H1 (cell line): ENCODE measurements at places on chromosomes 1 and 21. TPM values are rescaled to one million over a fixed set of nuclear protein-coding genes. Genes with fewer than 3 reads are reported as not detected.

MAP3K21 gene
- 21.3 and 21.8 TPM in 2 replicates for total RNA-seq

- no peak for DNase-seq
These were observed 400.1 kb downstream of the NEGR1 start for GRCh38 chr1:71882226-71882625.

DNA sequence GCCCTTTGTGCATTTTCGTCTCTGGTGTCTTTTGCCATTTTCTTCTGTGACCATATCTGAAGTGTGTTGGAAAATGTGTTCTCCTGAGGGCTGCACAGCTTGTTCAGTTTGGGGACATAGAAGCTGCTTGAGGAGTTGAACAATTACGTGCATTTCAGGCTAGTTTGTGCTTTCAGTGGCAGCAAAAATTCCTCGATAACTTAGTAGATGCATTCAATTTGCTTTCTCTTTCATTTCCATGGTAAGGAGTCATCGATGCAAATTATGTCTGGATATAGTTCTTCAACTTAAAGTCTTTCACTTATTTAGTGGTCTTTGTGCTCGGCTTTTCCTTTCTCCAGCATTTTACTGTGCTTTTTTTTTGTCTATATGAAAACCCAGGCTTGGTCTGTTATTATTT is 441.5 kb downstream of the PLA2G4A start:
- DNase-seq: no peak

DNA sequence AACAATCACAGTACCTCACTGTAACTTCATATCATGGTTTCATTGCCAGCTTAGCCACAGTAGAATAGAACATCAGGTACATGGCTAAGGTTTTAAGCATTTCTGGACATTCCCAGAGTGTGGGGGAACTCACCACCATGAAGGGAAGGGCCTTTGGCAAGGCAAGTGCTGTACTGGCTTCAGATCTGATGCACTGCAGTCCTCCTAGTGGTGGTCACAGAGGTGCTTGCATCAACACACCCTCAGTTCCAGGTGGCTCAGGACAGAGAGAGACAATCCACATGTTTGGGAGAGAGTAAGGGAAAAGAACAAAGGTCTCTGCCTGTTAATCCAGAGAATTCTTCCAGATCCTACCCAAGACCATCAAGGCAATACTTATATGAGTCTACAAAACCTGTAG is 528.4 kb upstream of the RGS18 start:
- DNase-seq: no peak

DNA sequence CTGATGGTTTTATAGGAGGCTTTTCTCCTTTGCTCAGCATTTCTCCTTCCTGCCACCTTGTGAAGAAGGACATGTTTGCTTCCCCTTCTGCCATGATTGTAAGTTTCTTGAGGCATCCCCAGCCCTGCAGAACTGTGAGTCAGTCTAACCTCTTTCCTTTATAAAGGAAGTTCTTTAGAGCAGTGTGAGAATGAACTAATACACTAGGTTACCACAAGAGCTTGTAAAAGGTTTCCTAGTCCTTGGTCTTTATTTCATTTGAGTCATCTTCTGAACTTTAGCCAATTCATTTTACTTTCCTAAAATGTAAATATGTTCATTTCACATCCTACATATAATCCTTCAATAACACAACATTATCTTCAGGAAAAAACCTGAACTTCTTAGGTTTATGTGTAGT is 365.3 kb downstream of the HHIPL2 start:
- no peak for DNase-seq

DNA sequence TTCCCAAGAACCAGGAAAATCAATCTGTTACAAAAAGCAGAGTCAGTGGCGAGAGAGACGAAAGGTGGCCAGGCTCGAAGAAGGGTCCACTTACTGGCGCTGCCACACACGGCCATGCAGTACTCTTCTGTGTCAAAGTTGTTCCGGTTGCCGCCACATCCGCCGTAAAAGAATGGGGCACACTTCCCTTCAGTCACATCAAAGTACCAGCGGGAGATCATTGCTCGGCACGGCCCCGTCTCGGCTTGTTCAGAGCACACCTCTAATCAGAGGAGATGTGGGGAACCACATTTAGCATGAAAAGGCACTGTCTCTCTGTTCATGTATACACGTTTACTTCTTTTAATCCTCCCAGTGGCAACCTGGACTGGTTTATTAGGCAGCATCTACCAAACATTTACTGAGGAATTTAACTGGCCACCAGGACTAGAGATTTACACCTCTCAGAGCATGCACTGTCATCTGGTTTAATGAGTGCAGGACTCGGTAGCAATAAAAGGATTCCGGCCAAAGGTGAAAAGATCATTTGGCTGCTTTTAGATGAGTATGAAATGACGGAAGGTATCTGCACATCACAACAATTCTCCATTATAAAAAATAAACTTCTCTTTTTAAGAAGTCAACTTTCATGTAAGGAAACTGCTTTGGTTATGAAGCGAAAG is 170.5 kb downstream of the APP start:
- no peak for DNase-seq

DNA sequence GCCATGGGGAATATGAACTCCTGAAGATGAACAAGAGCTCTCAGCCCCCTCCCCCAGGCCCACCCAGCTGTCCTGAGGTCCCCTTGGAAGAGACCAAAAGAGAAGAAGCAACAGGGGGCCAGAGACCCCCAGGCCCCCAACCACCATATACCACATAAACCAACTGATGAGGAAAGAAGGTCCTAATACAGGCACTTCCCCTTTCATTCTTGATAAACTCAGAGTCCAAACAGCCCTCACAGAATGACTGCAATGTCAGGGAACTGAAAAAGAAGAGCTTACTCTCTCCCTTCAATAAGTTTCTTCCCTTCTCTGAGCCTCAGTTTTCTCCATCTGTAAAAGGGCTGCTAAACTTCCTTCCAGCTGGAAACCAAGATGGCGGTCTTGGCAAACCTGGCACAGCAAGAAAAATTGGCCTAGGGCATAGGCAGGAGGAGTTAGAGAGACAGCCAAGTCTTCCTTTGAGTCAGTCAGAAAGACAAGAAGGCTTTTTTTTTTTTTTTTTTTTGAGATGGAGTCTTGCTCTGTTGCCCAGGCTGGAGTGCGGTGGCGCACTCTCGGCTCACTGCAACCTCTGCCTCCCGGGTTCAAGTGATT is 90.5 kb downstream of the VWA5B1 start:
- DNase-seq: no peak

DNA sequence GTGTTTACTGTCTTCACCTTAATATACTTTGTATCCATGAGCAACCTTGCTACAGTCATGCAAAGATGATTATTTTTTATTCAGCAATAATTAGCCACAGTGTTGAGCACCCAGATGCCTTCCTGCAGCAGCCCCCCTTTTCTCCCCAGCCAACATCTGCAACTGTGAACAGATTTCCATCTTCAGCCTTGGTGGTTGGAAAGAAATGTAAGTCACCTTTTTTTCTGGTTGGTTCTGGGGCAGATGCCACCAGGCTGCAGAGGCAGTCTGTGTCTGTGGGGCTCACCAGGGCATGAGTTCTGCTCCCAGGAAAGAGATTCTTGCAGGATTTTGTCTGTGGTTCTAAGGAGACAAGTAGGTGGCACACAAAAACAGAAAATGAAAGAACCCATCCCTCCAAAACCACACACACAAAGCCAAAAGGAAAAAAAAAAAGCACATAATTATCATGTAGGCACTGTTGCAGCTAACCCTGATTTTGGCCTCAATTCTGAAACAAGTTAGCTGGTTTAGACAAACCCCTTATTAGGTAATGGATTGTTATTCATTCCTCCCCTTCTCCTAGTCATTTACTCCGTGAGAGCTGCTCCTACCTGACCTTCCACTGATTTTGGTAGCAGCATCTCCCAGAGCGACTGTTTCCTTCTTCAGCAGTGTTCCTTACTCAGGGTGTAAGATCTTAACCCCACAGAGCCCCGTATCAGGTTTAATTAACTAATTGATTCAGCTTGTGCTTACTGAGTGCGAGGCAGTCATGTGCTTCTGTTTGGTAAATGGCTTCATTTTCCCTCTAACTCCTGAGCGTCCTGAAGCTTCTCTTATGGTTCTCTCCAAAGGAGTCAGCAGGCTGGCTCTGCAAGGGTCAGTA is 36.5 kb downstream of the GALNT2 start:
- DNase-seq: no peak

NBPF12 gene
- 6.7 and 7.2 TPM in 2 replicates for total RNA-seq

RPE65 gene
- total RNA-seq: not detected in 2 replicates

SUSD4 gene
- 3.2 and 3.9 TPM in 2 replicates for total RNA-seq

DNA sequence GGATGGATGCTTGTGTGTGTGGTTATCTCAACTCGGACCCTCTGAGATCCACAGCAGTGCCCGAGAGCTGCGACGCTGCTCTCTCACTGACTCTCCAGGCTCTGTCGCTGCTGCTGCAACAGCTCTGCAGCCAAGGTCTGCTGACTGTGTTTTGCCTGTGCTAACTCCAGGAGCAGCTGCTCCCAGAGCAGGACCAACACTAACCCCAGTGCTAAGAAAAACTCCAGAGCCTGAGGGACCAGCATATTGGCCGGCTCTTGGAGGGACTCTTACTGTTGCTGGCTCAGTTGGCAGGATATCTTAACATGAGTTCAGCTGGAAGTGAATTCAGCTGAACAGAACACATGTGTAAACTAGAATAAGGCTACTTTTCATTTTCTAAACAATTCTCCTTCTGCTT is 4.4 kb downstream of the LCE2C start:
- no peak for DNase-seq

DNA sequence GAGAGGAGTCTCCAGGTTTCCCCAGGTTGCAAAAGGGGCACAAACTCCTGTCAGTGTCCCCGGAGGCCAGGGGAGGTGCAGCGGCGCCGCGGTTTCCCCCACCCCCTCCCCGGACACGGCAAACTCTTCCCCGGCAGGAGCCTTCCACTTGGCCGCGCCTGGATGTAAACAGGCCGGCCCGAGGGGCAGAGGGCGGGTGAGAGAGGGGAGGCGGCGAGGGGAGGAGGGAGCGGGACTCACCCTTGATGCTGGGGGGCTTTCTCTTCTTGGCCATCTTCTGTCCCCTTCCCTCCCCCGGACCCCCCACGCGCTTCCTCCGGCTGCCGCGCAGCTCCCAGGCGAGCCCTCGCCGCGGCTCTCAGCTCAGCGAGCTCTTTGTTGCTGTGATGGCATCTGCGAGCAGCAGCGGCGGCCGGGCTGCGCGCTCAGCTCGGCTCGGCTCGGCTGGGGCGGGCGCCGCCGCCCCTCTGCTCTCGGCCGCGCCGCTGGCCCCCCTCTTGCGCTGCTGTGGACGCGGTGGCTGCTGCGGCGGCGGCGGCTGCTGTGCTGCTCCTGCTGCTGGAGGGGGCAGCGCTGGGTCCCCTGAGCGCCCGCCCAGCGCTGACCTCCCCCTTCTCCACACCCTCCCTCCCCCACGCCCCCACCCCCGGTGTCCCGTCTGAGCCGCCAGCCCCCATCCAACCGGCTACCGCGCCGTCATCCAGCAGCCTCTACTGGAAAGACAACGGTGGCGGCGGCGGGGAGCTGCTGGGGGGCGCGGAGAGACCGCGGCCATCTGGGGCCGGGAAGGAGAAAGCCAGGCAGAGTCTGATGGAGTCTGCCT is 4.9 kb upstream of the SLC44A5 start:
- peak; percentile 73 for DNase-seq

DNA sequence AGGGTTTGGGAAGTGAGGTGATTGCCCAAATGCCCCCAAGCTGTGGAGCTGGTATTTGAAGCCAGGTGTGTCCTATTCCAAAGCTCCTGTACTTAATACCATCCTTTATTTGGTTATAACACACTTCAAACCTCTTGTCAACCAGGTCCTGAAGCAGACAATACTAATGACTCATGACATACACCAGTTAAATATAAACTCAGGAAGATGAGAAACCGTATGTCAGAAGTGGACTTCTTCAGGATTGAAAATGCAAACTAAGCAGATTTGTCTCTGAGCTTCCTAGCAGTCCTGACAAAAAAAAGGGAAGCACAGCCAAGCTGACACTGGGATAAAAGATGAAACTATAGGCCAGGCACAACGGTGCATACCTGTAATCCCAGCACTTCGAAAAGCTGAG is 70.6 kb downstream of the ALPL start:
- DNase-seq: no peak

SLAMF7 gene
- total RNA-seq: not detected in 2 replicates

RCC2 gene
- 454 and 455 TPM in 2 replicates for total RNA-seq

DNA sequence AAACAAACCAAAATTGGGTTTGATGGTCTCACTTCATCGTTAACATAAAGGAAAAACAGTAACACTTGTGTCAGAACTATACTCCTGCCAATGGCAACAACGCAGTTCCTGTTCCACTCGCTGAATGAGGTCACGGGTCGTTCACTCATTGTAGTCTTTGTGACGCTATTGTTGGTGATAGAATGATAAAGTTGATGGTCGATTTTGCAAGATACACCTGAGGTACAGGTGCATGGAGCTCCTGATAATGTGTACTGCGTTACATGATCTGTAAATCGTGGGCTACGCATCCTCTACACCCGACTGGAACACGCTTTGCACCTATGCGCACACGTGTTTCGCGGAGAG is 391 bp upstream of the CENPS start:
- DNase-seq: no peak

GRCh38 chr1:69256036-69256435 is 311.7 kb upstream of the LRRC7 start:
- DNase-seq: no peak

DNA sequence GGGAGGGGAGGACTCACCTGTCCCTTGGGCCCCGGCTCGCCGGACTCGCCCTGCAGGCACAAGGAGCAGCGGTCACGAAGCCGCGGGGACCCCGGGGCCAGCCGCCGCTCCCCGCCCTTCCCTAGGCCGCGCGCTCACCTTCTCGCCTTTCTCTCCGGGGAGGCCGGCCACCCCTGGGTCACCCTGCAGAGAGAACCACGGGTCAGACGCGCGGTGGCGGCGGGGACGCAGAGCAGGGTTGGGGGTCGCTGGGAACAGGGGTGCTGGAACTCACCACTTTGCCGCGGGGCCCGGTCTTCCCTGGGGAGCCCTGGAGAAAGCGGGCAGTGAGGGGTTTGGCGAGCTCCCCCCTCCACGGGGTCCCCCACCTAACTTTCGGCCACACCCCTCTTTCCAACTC is 13.3 kb downstream of the COL9A2 start:
- DNase-seq: no peak

GRCh38 chr1:115293899-115294298 is 44.1 kb downstream of the NGF start:
- no peak for DNase-seq

- DNase-seq: no peak
These were observed 7.1 kb upstream of the ZNF496 start for GRCh38 chr1:247338723-247339275.

DNA sequence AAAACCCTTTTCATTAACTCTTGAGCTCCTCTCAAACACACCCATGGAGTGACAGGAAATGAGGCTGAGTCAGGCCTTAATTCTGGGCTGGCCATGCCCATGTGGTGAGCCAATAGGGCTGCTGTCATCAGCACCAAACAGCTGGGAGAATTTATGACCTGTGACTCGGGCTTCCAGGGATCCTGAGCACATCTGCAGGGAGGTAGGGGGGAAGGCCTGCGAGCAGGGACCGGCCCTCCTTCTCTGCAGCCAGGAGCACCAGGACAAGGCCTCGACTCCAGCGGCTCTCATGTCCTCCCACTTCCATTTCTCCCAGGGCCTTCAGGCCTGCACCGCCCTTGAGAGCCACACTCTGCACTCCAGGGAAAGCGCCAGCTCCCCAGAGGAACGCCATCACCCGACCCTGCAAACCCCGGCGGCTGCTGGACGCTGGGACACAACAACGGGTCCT is 14.6 kb downstream of the RIPK4 start:
- DNase-seq: no peak

GRCh38 chr1:183355797-183356196 is 62.4 kb downstream of the NMNAT2 start:
- no peak for DNase-seq
